ENCODE measurements at places on chromosomes 5 and 9.

GRCh38 chr5:66597183-66597757 is 1.1 kb downstream of the MAST4 start:
- no peak for DNase-seq

DNA sequence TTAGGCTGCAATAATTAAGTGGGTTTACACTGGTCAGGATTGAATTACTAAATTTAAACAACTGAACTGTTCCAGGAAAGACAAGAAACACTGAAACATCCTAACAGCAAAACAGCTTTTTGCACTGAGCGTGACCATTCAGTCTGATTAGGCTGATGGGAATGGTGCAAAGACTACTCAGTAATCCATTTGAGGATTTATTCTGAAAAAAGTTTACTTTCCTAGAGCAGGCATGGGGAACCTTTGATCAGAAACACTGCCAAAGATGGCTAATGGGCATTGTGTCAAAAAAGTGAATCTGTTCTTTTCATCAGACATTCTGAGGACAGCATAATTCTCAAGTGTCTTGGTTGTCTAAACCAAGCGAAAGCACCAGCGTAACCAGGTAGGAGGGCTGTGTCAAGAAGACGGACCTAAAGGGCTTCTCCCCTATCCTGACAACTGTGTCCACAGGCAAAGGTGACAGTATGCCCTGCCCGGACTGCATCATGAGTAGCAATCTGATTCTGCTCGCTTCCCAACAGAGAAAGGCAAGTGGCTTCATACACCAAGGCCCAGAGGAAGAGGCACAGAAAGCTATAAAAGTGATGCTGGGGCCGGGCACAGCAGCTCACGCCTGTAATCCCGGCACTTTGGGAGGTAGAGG is 33.3 kb downstream of the FBXW2 start:
- no peak for DNase-seq

- DNase-seq: no peak
Observed at GRCh38 chr5:137401946-137402345, 97.2 kb downstream of the SPOCK1 start.

DNA sequence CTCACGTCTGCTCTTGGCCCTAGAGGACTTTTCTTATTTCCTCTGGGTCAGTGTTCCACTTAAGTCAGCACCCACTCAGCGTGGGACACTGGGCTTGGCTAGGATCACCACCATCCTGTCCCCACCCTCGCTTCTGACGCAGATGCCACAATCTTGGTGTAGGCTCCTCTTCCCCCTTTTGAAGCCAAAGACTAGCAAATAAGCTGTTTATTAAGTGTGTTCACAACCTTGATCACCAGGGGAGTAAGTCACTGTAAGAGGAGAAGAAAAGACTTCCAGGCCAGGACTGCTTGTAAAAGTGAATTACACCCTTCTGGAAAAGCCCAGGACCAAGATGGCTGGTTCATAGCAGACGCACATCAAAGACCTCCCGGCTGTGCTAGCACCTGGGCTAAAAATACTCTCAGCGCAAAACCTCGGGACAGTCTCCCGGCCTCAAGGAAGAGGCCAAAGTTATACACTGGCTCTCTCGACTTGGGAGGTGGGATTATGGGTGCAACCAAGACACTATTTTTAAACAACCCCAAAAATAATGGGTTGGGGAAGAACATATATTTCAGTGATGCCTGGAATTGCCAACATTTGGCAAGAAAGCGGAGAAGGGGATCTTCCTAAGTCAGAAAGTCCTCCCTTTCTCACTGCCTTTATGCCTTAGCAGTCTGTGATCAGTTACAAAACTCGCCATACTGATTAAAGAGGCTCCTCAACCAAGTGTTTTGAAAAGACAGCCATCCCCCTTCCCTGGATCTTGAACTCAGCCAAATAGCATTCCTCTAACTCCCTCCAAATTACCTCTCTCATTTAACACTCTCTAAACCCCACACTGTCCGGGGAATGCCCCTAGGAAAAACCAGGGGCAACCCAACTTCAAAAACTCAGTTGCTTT is 69.4 kb downstream of the RAPGEF1 start:
- DNase-seq: no peak

DNA sequence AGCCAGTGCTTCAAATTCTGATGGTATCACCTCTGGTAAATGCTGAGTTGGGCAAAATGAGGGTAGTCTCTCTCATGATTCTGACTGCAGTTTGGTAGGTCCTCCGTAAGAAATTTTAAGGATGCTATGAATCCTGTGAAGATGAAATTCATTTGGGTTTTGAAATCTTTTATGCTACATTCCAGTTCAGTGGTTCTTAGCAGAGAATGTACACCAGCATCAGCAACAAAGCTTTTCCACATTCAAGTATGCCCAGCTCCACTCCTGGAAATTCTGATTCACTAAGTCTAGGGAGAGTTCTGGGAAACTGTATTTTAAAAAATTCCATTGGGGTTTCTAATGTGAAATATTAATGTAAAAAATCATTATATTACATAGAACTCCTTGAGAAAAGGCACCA is 33.6 kb upstream of the ACOT12 start:
- DNase-seq: no peak

GRCh38 chr5:635306-636055 is 23.3 kb downstream of the CEP72 start:
- no peak for DNase-seq

DNA sequence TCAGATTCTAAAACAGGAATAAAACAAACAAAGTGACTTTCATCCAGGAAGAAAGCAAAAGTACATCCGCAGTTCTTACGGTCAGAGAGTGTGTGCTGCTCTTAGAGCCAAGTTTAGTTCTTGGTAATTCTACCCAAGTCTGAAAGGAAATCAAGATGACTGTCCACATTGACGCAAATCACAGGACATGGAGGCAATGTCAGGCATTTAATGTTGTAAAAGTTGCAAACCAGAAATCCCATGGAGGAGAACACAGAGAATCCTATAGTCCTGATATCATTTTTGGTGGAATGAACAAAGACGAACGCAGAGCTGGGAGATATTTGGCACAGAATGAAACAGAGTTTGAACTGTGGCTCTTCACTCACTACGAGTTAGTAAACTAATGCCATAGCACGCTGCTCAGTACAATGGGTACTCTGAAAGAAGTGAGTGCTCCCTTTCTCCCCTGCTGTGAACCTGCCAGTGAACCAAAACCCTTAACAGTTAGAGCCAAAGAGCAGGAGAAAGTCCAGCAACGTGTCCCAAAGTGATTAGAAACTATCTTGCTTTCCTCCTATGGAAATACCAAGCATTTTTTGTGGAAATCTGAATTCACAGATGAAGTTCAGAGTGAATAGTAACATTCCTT is 74.3 kb downstream of the MUSK start:
- peak; percentile 56 for DNase-seq

DNA sequence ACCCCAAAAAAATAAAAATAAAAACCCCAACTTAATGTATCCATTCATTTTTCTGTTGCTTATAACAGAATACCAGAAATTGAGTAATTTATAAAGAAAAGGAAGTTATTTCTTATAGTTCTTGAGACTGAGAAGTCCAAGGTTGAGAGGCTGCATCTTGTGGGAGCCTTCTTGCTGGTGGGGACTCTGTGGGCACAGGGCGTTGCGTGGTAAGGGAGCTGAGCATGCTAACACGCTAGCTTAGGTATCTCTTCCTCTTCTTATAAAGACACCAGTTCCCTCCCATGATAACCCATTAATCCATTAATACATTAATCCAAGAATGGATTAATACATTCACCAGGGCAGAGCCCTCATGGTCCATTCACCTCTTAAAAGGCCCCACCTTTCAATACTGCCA is 150.9 kb downstream of the ZSWIM6 start:
- no peak for DNase-seq

DNA sequence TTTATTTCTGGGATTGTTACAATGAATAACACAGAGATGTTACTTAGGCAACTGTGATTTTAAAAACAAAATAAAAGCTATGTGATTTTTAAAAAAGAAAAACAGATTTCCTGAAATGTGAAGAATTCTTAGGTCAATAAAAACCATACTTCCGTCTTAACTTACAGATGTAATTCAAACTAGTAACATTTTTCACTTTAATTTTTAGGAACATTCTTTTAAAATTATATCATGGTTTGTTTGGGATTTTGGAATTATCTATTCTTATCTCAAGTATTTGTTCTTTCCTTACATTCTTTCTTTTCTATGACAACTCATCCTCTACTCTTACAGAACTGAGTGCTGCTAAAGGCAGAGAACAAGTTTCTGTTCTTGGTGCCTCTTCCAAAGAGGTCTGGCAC is 159.5 kb downstream of the RAPGEF6 start:
- no peak for DNase-seq
